Anterior cingulate cortex (tissue), 58 donors: ENCODE measurements at places on chromosomes 2 and 18.

- DNase-seq: no peak
These were observed 18.3 kb upstream of the ALLC start for GRCh38 chr2:3639653-3640052.

DNA sequence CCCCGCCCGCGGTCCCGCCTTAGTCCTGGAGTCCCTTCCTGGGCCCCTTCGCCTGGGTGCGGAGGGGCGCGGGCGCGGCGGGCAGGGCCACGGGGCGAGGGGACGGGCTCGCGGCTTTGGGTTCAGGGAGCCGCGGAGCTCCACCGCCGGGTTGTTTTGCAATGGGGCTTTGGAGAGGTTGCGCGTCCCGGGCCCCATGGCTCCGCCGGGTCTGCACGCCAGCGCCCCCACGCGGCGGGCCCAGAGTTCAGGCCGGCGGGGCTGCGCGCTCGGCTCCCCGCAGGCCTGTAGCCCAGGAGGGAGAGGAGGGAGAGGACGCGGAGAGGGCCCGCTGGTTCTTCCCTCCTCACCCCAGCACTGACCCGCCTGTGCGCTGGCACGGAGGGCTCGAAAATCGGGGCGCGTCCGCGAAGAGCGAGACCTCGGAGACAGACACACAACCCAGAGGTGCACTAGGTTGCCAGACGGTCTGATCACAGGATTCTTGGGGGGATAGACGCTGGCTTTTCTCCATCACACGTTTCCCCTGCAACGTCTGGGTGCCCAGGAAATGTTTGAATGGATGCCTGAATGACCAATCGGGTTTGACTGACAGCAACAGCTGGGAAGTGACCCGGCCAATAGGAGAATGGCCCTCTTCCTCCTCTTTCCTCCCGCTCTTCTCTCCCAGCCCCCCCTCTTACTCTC is 4.9 kb upstream of the SIX2 start:
- DNase-seq: no peak

DNA sequence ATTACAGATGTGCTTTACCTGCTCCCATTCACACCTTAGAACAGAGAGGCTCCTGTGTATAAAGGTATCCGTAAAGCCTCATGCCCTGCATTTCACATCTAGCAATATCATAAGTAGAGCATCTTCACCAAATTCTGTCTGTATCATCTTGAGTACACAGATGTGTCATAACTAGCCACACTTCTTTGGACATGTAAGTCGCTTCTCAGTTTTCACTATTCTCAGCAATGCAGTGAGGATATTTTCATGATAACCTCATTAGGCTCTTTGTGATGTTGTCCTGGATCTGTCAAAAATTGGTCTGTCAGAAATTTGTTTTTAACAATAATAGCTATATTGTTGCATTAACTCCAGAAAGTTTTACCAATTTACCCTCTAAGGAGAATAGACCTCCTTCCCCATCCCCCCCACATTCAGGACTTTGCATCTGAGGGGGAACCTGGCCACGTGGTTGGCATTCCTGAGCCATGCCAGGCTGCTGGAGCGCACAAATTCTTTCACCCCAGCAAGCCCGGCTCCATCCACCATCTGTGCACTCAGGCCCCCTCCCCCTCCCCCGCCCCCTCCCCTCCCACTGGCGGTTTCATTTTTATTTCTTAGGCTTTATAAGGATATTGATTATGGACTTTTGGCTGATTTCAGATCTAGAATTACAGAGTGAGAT is 34.1 kb downstream of the AGAP1 start:
- no peak for DNase-seq

DNA sequence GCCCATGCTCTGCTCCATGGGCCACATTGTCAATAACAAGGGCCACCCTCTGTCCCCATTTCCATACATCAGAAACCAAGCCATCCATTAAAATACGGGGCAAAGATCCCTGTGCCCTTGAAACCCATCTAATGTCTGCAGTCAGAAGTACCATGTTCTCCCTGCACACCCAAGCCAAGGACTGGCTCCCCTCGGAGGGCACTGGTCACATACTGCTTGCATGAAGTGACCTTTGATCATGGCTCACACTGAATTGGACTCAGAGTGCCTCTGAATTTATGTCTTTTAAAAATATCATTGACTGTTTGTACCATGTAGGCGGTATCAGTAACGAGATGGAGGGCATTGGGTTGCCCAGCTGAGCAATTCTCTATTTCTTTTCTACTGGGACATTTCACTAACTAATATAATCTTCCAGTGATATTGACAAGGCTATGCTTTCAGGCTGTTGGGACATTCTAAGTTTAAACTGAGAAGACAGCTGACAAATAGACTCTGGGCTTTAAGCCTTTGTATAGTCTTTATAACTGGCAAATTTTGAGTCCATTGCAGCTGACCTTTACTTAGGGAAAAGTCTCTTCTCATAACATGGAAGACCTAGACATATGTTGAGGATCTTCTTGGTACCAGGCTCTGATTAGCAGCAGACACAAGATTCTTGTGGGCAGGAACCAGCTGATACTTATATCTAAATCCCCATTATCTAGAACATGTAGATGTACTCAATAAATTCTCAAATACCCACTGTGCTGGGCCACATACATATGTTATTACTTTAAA is 214.3 kb downstream of the MYCN start:
- DNase-seq: no peak

DNA sequence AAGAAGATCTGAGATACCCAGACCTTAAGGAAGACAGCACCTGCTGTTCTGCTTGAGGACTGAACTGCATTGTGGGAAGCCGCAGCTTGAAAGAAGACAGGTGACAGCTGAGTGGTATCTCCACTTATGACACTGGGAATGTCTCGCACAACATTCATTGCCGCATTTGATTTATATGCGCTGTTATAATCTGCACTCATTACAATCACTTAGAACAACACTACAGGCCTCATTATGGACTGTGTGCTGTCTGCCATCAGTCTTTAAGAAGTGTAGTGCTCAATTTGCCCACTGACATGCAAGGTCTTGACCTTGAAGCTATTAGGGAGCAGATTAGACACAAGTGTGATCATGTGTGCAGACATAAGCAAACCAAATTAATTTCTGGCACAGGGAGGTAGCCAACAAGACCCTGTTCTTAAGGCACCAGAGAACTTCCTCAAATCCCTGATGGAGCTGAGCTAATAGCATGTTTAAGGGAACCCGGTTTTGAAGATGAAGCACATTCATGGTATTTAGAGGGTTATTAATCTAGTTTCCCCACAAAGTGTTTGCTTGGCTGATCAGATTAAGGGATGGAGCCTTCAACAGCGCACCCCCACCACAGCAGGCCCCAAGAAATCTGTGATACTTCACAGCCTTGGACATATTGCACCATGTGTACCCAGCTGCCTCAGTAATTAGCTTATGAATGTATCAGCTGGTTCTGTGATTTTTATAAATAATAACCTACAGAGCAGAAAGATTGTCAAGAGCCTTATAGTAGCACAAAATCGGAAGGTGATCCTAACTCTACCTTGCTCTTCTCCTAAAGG is 146.8 kb downstream of the SATB2 start:
- no peak for DNase-seq

- no peak for DNase-seq
These were observed 45.5 kb downstream of the CDC42EP3 start for GRCh38 chr2:37625796-37626571.

DNA sequence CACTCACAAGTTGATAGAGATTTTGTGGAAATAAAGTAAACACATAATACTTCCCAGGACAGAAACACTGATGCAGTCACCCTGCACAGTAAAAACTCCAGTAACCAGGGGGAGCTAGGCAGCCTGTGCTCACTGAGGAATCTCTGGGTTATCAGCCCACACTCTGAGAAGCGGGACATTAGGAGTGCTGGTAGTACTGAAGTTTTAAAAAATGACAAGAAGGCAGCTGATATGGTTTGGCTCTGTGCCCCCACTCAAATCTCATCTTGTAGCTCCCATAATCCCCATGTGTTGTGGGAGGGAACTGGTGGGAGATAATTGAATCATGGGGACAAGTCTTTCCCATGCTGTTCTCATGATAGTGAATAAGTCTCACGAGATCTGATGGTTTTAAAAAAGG is 31.4 kb downstream of the KCTD1 start:
- DNase-seq: no peak

- no peak for DNase-seq
These were observed 7.5 kb upstream of the SCLY start for GRCh38 chr2:238053191-238053776.
